ENCODE measurements at places on chromosomes 7 and 10. TPM values are rescaled to one million over a fixed set of nuclear protein-coding genes. Genes with fewer than 3 reads are reported as not detected.

The SPDYE1 gene
- total RNA-seq = not detected

The MSMB gene
- total RNA-seq = not detected

The C10orf105 gene
- total RNA-seq = under 0.01 TPM

The PNLIPRP2 gene
- total RNA-seq = not detected

The IL15RA gene
- total RNA-seq = 6.2 TPM

The OPALIN gene
- not detected for total RNA-seq

The PDE1C gene
- 0.12 TPM for total RNA-seq

Measured in uterine smooth muscle cell (primary cell).